ENCODE measurements at places on chromosomes 16 and 17.

DNA sequence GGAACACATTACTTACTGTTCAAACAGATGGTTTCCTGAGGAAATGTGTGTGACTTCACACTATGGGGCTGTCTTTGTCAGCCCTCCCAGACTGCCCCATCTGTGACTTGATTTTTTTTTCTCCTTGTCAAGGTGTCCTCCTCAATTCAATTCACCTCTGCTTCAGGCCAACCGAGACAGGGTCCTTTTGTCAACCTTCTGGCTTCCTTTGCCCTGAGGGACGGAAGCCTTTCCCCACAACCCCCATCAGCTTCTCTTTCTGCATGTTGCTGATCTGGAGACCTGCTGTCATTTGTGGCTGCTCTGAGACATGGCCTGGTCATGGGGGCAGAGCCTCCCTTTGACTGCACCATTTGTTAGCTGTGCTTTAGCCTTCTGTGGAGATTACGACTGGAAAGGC lies 21.3 kb upstream of the RGS9 start:
- no peak for DNase-seq

GRCh38 chr17:47705536-47706530 lies 11.9 kb downstream of the TBKBP1 start:
- DNase-seq = peak; percentile 71

DNA sequence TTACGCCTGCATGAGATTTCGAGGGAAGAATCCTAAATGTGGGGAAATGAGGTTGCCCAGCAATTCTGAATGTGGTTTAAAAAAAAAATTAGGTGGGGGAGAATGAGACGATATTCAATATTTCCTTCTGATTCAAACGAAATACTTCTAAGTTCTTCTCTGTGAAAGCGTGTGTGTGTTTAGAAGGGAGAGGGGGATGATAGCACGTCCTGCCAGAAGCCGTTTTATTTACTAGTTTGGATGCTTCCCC lies 47.8 kb downstream of the TBC1D16 start:
- DNase-seq = no peak

- DNase-seq = no peak
Measured at GRCh38 chr16:2455081-2455845, 4.6 kb upstream of the TEDC2 start.

DNA sequence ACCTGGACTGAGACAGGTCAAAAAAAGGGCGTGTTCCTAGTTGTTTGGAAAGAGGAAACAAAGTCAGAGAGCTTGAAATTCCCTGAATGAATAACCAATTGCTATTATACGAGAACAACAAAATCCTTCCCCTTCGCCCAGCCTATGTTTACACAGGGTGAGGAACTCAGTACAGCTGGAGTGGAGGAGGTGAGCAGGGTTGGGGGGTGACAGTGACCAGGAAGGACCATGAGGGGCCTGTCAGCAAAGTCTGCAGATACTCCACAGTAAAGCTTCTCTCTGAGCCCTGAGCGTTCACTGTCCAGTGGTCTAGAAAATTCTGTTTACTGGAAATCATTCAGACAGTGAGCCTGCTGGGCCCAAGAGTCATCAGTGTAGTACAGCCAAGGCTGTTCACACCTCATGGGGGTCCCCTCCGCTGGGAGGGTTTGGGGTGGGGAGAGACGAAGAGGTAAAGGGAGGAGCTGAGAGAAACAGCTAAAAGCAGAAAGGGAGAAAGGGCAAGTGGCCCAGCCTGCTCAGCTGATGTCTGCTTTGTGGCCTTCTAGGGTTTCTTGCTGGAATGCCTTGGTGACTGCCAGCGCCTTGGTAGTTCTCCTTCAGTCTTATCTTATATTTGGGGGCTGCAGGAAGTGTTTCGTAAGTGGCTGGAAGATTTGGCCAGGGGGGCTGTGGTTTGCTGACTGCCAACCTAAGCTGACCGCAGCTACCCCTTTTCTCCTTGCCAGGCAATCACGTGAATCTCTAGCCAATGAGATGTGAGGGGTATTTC lies 5.7 kb downstream of the DUSP3 start:
- DNase-seq = no peak

DNA sequence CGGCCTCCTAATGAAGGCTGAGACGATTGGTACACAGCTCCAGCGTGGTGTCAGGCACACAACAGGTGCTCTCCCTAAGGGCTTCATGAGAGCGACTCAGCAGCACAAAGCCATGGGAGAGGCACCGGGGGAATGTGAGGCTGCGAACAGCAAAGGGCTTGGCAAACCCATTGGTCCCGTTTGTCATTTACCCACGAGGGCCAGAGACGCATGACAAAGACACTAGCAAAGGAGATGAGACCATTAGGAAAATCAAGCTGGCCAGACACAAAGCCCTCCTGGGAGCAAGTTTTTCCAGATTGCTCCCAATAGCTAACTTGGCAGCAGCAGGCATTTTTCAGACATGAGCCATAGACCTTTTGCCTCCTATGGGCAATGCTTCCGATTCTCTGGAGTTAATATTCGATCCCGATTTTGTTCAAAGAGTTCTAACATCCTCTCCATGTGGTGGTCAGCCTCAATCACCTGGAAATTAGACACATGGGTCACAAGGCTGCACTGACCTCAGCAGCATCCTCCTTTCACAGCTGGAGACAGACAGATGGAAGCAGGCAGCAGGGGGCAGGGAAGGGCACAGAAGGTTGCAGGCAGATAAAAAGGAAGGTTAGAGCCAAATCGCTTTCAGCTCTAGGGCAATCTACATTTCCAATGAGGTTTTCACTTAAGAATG lies 38.2 kb downstream of the TK2 start:
- no peak for DNase-seq

DNA sequence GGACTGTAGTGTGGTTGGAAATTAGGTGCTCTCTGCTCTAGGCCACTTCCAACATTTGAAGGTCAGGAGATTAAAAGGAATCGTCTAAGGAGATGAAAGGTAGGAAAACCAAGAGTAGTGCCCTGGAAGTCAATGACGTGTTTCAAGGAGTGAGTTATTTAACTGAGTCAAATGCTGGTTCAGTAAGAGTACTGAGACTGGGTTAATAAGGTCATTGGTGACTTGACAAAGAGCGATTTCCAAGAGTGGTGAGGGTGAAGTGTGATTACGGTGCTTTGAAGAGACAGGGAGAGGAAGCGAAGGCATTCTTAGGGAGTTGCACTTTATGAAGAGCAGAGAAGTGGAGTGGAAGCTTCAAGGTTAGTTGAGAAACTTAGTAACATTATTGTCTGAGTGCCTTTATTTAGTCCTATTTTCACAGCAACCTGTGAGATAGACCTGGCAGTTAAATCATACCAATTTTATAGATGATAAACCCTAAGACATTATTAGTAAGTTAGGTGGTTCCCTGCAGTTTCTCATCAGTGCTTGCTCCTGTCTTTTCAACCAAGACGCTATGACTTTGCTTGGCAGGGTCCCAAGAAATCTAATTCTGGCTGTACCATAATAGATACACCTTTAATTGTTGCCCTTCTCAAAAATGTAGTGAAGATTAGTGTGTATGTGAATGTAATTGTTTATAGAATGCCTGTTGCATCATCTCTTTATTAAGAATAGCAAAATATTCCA lies 5.9 kb downstream of the ZNF207 start:
- DNase-seq = no peak

GRCh38 chr17:6548578-6549330 lies 7.6 kb downstream of the PITPNM3 start:
- peak; percentile 12 for DNase-seq

GRCh38 chr16:50653633-50654519 lies 27.2 kb downstream of the SNX20 start:
- no peak for DNase-seq

- DNase-seq = no peak
Measured at GRCh38 chr17:21389394-21389793, 13.2 kb downstream of the KCNJ12 start.

- no peak for DNase-seq
Measured at GRCh38 chr16:50390371-50390771, 21.6 kb upstream of the BRD7 start.

GRCh38 chr16:88019821-88020515 lies 68.7 kb downstream of the BANP start:
- DNase-seq = no peak

- no peak for DNase-seq
Measured at GRCh38 chr16:57570301-57571070, 28.0 kb downstream of the ADGRG5 start.

GRCh38 chr16:53913920-53914319 lies 210.0 kb downstream of the FTO start:
- no peak for DNase-seq

- DNase-seq = no peak
Measured at GRCh38 chr16:69741951-69742904, 12.5 kb downstream of the NOB1 start.

DNA sequence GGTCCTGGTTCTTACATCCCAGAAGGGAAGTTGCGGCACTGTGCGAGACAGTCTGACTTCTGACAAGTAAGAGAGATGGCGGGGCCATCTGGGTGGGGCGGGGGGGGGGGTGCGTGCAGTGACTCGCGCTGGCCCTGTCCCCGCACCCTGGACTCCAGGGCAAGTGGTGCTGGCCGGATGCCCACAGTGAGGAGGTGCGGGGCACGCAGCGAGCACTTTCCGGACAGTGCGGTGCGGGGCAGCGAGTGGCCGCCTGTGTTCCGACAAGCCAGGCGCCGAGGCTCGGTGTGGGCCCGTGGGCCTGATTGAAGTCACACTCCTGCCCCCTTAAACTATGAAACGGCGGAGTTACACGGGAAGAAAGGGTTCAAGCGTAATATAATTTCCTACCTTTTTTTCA lies 106.4 kb downstream of the BANP start:
- no peak for DNase-seq

- DNase-seq = no peak
Measured at GRCh38 chr17:62809656-62810055, 1.5 kb upstream of the MARCHF10 start.
